ENCODE measurements at places on chromosomes 5 and 9. TPM values are rescaled to one million over a fixed set of nuclear protein-coding genes. Genes with fewer than 3 reads are reported as not detected.

SLC1A3 gene
- total RNA-seq = 54.1 TPM

IFNE gene
- total RNA-seq = not detected

PCDHB11 gene
- 1.4 TPM for total RNA-seq

NNT gene
- 579 TPM for total RNA-seq

N4BP3 gene
- total RNA-seq = 2.1 TPM

C9 gene
- total RNA-seq = not detected

OR5C1 gene
- not detected for total RNA-seq

SLC4A9 gene
- total RNA-seq = not detected

PCDHB15 gene
- 6.2 TPM for total RNA-seq

All from heart left ventricle (tissue), 16 donors.